ENCODE measurements at places on chromosomes 2 and 18.
A peak's percentile ranks its signal among the peaks of the same experiment; 100 is the strongest.

DNA sequence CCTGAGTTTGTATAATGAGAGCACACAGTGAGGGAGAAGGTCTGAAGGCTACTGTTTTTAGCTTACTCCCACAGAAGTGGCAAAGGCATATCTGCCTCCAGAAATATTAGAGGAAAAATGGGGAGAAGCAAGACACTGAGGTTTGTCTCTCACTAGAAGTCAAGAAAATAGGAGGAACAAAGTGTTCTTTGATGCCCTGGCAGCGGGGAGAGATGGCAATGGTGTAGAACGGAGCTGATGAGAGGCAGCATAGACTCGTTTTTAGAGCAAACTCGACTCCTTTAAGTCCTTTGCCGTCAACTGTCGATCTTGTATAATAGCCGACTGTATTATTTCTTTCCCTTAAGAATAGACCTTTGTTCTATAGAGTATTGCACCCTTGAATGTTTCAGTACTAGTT is 73.8 kb downstream of the ANKRD44 start:
- no peak for DNase-seq
- no peaks in the 10 kb centered on the region for H3K36me3 ChIP-seq
- H3K4me1 ChIP-seq = peaks cover 52% of the 10 kb centered on the region
- H3K4me3 ChIP-seq = no peak overlapping the region

GRCh38 chr2:152755029-152755428 is 36.6 kb downstream of the ARL6IP6 start:
- no peak overlapping the region for H3K4me3 ChIP-seq
- no peak for DNase-seq
- peaks cover 15% of the 10 kb centered on the region for H3K36me3 ChIP-seq
- no peaks in the 10 kb centered on the region for H3K4me1 ChIP-seq
- H3K27me3 ChIP-seq = no peaks in the 10 kb centered on the region

GRCh38 chr2:16615687-16616615 is 49.7 kb downstream of the CYRIA start:
- H3K27ac ChIP-seq = no peak overlapping the region
- peaks cover 38% of the 10 kb centered on the region for H3K4me1 ChIP-seq
- no peak for DNase-seq
- no peaks in the 10 kb centered on the region for H3K36me3 ChIP-seq
- H3K4me3 ChIP-seq = no peak overlapping the region

DNA sequence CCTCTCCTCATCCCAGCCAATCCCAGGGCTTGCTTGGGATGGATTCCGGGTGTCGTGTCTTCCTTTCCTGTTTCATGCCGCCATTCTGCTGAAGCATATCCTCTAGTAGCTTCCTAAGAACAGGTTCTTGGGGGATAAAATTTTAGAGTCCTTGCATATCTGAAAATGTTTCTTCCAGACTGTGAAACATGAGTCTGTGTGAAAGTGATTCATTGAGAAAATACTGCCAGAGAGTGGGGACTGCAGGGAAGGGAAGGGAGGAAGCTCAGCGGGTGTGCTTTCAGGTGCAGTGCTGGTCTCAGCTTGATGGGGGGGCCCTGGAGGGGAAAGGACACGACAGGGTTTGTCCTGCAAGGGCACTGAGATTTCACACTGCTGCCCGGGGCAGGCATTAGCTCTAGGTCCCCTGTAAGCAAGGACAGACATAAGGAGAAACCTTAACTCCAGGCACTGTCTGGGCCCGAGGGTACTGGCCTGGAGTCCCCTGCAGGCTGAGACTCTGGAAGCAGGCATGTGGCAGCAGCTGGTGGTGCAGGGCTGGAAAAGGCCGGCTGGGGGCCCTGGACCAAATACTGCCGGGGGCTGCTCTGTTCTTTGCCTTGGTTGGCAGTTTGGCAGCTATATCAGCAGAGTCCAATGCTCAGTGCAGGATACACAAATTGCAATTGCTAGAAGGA is 97.6 kb upstream of the HS6ST1 start:
- no peaks in the 10 kb centered on the region for H3K4me1 ChIP-seq
- H3K27ac ChIP-seq = no peak overlapping the region

DNA sequence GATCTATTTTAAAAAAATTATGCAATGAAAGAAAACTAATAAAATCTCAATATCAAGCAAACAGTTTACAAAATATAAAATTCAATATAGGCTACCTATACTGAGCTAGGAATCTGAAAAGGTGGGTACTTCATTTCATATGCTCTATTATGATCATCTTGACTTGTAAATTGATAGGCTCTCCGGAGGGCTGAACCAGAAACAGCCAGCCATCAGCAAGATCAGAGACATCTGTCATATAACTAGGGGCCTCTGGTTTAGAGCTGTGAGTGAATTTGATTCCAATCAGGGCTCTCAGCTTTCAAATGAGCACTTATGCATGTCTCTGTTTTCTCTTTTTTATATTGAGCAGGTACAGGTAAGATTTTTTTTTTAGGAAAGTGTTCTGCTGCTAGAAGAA is 114.2 kb downstream of the SPHKAP start:
- no peaks in the 10 kb centered on the region for H3K27me3 ChIP-seq
- no peaks in the 10 kb centered on the region for H3K36me3 ChIP-seq
- H3K4me3 ChIP-seq = no peak overlapping the region
- DNase-seq = no peak
- no peaks in the 10 kb centered on the region for H3K4me1 ChIP-seq

DNA sequence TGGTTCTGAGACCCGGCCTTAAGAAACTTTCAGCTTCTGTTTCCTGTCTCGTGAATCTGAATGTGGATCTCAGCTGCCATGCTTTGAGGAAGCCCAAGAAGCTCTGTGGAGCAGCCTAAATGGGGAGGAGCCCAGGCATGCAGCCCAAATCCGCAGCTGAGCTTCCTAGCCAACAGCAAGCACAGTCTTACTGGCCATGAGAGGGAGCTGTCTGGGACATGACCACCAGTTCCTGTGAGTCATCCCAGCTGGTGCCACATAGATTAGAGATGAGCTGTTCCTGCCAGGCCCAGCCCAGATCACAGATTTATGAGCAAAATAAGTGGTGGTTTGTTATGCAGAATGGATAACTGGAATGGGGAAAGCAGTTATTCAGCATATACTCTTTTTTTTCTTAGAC is 224.4 kb upstream of the APCDD1 start:
- no peak for DNase-seq
- H3K4me1 ChIP-seq = peaks cover 14% of the 10 kb centered on the region
- no peak overlapping the region for H3K27ac ChIP-seq
- no peaks in the 10 kb centered on the region for H3K27me3 ChIP-seq

DNA sequence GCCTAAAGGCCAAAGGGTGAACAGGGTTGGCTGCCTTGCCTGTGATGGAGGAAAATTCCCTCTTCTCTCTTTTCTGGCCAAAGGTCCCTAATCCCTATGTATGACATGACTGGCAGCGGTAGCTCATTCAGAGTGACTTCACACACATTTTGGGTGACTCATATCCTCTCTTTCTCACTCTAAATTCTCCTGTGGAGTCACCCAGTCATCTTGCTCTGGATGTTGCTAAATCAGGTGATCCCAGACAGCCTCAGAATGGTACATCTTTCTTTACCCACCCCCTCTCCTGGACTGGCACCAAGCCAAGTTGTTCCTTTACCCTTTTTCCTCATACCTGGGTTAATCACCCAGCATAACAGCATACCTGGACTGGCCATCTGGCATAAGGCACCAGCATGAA is 77.2 kb downstream of the NEURL3 start:
- no peaks in the 10 kb centered on the region for H3K27me3 ChIP-seq
- H3K4me3 ChIP-seq = no peak overlapping the region
- H3K27ac ChIP-seq = no peak overlapping the region
- DNase-seq = no peak

GRCh38 chr2:207711750-207712530 is 500 bp downstream of the CCNYL1 start:
- no peaks in the 10 kb centered on the region for H3K27me3 ChIP-seq
- DNase-seq = peak; percentile 89
- H3K27ac ChIP-seq = peak overlapping the region; percentile 82
- H3K4me1 ChIP-seq = peaks cover 20% of the 10 kb centered on the region
- peak overlapping the region; percentile 91 for H3K4me3 ChIP-seq

- H3K27me3 ChIP-seq = no peaks in the 10 kb centered on the region
- H3K4me1 ChIP-seq = no peaks in the 10 kb centered on the region
- no peak overlapping the region for H3K27ac ChIP-seq
- DNase-seq = no peak
- no peak overlapping the region for H3K4me3 ChIP-seq
These were observed 40.7 kb downstream of the SLC39A10 start for GRCh38 chr2:195697681-195698220.

DNA sequence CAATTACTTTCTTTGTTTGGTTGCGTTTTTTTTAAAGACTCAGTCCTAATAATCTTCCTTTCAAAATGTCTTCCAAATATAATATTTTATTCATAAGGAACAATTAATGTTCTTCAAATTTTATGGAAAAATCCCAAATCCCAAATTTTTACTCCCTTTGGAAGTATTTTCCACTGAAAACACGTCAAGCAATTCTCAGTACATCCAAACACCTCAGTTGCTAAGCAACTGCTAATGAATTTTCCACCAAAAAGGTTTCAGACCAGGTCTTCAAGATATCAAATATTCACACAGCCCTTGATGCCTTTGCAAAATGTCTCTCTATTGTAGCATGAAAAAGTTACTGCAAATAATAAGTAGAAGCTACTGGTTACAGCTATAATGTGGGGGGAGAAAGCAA is 140.1 kb downstream of the DSEL start:
- no peak overlapping the region for H3K4me3 ChIP-seq
- H3K27me3 ChIP-seq = no peaks in the 10 kb centered on the region
- no peaks in the 10 kb centered on the region for H3K4me1 ChIP-seq
- H3K27ac ChIP-seq = no peak overlapping the region
- no peak for DNase-seq

GRCh38 chr2:186069676-186070075 is 331.1 kb downstream of the FSIP2 start:
- no peak for DNase-seq
- H3K27me3 ChIP-seq = no peaks in the 10 kb centered on the region
- H3K27ac ChIP-seq = no peak overlapping the region
- H3K4me1 ChIP-seq = no peaks in the 10 kb centered on the region
- no peaks in the 10 kb centered on the region for H3K36me3 ChIP-seq
- no peak overlapping the region for H3K4me3 ChIP-seq

GRCh38 chr2:51212374-51212773 is 180.4 kb upstream of the NRXN1 start:
- no peak overlapping the region for H3K27ac ChIP-seq
- no peaks in the 10 kb centered on the region for H3K27me3 ChIP-seq
- H3K4me3 ChIP-seq = no peak overlapping the region
- no peaks in the 10 kb centered on the region for H3K36me3 ChIP-seq
- no peak for DNase-seq
